Neural crest cell (in vitro differentiated cells): ENCODE measurements at places on chromosomes 2 and 18. TPM values are rescaled to one million over a fixed set of nuclear protein-coding genes. Genes with fewer than 3 reads are reported as not detected.

The RGPD3 gene
- 0.11 and 0.14 TPM in 2 replicates for total RNA-seq

The RAB17 gene
- total RNA-seq: not detected in 2 replicates

The EGR4 gene
- not detected in 2 replicates for total RNA-seq

The DSG1 gene
- total RNA-seq: not detected in 2 replicates

The ADCYAP1 gene
- 0.57 and 0.68 TPM in 2 replicates for total RNA-seq

The GCG gene
- total RNA-seq: 0.27 TPM in 1 of 2 replicates, not detected in the other

The CNDP1 gene
- 0.56 and 0.59 TPM in 2 replicates for total RNA-seq

The SLC38A11 gene
- total RNA-seq: not detected in 2 replicates

The RFTN2 gene
- total RNA-seq: 16.0 and 20.6 TPM in 2 replicates

DNA sequence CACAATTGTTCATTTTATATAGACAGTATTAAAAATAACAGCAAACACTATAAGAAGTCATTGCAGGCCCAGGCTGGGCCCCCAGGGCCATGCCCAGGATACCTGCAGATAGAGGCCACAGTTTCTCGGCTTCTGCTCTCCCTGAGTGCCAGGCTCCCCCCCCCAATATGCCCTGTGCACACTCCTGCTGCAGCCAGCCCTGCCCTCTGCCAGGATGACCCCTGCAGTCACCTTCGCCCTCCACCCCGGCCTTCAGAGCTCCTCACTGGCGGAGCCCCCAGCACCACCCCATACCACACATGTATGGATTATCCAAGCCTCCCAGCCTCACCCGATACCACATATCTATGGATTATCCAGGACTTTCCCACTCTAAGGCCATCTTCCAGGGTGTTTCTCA lies 104.5 kb downstream of the TPO start:
- H3K36me3 ChIP-seq: no peaks in the 10 kb centered on the region
- H3K4me1 ChIP-seq: no peaks in the 10 kb centered on the region
- H3K27ac ChIP-seq: no peak overlapping the region

- no peak overlapping the region for H3K27ac ChIP-seq
- H3K4me3 ChIP-seq: no peak overlapping the region
- H3K4me1 ChIP-seq: peaks cover 7% of the 10 kb centered on the region
- H3K36me3 ChIP-seq: no peaks in the 10 kb centered on the region
- H3K27me3 ChIP-seq: no peaks in the 10 kb centered on the region
Measured at GRCh38 chr18:64401268-64402060, 252.6 kb upstream of the LINC00305 start.

- H3K36me3 ChIP-seq: no peaks in the 10 kb centered on the region
- H3K27me3 ChIP-seq: no peaks in the 10 kb centered on the region
- no peak overlapping the region for H3K4me3 ChIP-seq
- H3K4me1 ChIP-seq: no peaks in the 10 kb centered on the region
Measured at GRCh38 chr2:191664823-191665677, 12.9 kb upstream of the NABP1 start.

DNA sequence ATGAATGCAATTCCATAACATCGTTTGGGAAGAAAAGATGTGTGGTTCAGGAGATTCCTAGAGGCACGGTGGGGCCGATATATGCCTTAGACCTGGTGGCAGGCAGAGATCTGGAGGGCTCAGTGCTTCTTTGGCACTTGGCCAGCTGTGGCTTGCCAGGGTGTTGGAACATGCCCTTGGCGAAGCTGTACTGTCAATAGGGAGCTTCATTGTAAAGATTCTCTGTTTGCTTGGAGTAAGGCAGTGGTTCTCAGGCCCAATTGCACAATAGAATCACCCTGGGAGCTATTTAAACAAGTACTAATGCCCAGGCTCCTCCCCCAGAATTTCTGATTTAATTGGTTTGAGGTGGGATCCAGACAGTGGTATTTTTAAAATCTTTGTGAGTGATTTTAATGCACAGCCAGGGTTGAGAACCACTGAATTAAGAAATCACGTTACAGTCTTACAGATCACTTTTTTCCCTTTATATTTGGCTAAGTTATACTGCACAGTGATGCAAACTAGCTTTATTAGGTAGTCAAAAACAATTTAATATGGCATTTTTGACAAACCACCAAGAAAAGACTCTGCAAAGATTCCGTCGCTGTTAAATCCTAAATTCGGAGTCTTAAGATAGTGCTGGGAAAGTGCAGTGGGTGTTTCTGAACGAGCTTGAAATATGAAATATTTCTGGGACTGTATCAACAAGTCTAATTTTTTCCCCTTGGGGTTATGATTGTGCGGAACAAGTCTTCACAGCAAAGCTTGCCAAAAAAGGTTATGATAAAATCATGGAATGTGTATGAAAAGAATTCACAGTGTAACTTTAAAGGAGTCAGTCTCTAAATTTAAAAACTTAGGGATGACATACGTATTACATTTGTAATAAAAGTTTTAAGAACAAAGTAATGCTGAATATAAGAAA lies 78.0 kb downstream of the CRIM1 start:
- H3K4me3 ChIP-seq: no peak overlapping the region
- H3K27ac ChIP-seq: no peak overlapping the region
- no peaks in the 10 kb centered on the region for H3K4me1 ChIP-seq
- no peak for DNase-seq
- H3K36me3 ChIP-seq: no peaks in the 10 kb centered on the region
- H3K27me3 ChIP-seq: no peaks in the 10 kb centered on the region

GRCh38 chr2:204109681-204110080 lies 173.1 kb downstream of the ICOS start:
- H3K4me3 ChIP-seq: no peak overlapping the region
- DNase-seq: no peak
- H3K4me1 ChIP-seq: peaks cover 56% of the 10 kb centered on the region
- no peaks in the 10 kb centered on the region for H3K36me3 ChIP-seq

- H3K27ac ChIP-seq: no peak overlapping the region
- H3K36me3 ChIP-seq: no peaks in the 10 kb centered on the region
- no peak overlapping the region for H3K4me3 ChIP-seq
- H3K4me1 ChIP-seq: no peaks in the 10 kb centered on the region
- DNase-seq: no peak
Measured at GRCh38 chr18:54260396-54261072, 8.8 kb upstream of the POLI start.

DNA sequence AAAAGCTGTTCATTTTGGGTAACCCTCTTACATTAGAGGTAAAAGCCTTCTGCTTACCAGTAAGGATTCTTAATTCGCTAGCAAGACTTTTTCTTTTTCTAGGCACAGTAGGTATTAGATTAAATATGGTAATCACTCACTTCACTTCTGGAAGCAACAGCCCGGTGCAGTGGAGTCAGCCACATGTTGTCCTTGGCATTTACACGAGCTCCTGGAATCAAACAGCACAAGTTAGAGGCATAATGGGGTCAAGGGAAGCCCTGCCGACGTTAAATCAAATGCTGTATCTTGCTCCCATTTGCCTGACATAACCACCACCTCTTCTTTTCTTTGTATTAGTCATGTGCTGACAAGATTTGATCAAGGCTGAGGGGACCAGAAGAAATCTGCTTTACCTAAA lies 174.1 kb downstream of the ANKRD44 start:
- no peak overlapping the region for H3K4me3 ChIP-seq
- no peaks in the 10 kb centered on the region for H3K27me3 ChIP-seq
- H3K4me1 ChIP-seq: peaks cover 5% of the 10 kb centered on the region

DNA sequence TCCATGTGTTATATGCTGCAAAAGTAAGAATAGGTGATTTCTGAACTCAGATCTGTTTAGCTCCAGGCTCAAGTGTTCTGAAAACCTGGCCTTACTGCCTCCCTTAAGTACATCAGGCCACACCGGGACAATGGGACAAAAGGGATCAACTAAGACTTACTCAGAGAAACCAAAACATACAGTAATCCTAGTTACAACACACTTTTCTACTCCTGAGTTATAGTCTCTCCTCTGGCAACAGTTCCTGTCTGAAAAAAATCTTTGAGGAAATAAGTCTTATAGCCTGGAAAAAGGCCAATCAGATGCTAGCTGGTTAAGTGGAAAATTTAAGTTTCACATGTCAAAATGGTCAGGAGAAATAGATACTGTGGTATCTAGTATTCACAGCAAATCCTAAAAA lies 5.6 kb downstream of the METTL5 start:
- no peak overlapping the region for H3K4me3 ChIP-seq
- H3K36me3 ChIP-seq: peaks cover 25% of the 10 kb centered on the region
- peak overlapping the region; percentile 73 for H3K27ac ChIP-seq
- DNase-seq: no peak
- H3K27me3 ChIP-seq: no peaks in the 10 kb centered on the region

GRCh38 chr2:75022516-75022915 lies 64.1 kb downstream of the POLE4 start:
- no peak overlapping the region for H3K4me3 ChIP-seq
- no peaks in the 10 kb centered on the region for H3K36me3 ChIP-seq

DNA sequence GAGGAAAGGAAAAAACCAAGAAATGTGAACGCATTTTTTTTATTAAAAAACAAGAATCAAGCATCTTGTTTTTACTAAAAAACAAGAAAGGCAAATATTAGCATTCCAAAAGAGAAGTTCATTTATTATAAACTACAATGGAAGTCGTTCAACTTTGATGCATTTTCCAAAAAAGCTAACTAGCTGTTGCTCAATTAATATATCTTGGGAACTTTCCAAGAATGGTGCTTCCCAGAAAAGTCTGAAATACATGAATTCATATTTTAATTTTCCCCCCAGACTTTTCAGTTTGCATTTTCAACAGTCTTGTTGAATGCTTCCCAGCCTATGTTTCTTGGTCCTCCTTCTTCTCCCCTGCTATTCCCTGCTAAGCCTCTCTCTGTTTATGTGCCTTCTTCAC lies 7.5 kb upstream of the RND3 start:
- H3K27ac ChIP-seq: no peak overlapping the region
- H3K4me1 ChIP-seq: no peaks in the 10 kb centered on the region
- H3K36me3 ChIP-seq: peaks cover 4% of the 10 kb centered on the region
- H3K27me3 ChIP-seq: no peaks in the 10 kb centered on the region

- no peaks in the 10 kb centered on the region for H3K4me1 ChIP-seq
- H3K27ac ChIP-seq: no peak overlapping the region
- DNase-seq: peak; percentile 60
- no peaks in the 10 kb centered on the region for H3K27me3 ChIP-seq
Measured at GRCh38 chr18:67104700-67105284, 411.7 kb downstream of the DSEL start.

DNA sequence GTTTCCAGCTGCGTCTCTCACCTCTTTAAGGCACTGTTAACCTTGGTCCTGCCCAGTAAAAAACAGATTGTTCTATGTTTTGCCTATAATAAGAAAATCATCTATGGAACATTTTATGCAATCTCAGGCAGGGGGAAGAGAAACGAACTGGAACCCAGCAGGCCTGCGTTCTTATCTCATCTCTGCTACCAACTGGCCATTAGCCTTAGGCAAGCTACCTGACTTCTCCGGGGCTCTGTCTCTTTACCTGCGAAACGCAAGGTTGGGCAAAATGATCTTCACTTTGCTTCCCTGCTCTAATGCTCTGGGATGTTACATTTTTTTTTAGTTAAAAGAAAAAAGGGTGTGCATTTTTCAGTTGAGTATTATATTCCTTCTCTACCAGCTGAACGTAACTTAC lies 70.5 kb upstream of the WIPF1 start:
- H3K27me3 ChIP-seq: no peaks in the 10 kb centered on the region
- H3K27ac ChIP-seq: no peak overlapping the region
- no peak overlapping the region for H3K4me3 ChIP-seq
- H3K36me3 ChIP-seq: peaks cover 15% of the 10 kb centered on the region
- H3K4me1 ChIP-seq: peaks cover 18% of the 10 kb centered on the region
- no peak for DNase-seq

DNA sequence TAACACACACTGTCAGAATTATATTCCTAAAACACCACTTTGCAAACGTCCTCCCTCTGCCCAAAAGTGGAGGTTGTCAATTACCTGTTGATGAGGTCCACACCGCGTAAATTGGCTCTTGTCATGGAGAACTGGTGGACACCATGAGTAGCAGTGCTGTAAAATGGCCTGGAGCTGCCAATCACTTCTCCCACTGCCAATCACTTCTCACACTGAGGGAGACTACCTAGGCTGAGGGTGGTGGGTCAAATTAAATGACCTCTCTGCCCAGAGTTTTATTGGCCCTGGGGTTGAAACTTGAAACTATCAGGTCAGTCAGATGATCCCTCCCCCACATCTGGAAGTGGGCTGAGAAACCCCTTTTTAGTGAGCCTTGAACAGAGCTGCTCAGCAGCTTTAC lies 89.6 kb downstream of the SOWAHC start:
- no peak overlapping the region for H3K27ac ChIP-seq
- H3K27me3 ChIP-seq: no peaks in the 10 kb centered on the region
- H3K4me1 ChIP-seq: peaks cover 44% of the 10 kb centered on the region

GRCh38 chr18:42752916-42753315 lies 362.6 kb downstream of the RIT2 start:
- no peak for DNase-seq
- H3K27me3 ChIP-seq: no peaks in the 10 kb centered on the region
- H3K4me3 ChIP-seq: no peak overlapping the region
- H3K27ac ChIP-seq: no peak overlapping the region

GRCh38 chr18:35185771-35186170 lies 55.1 kb upstream of the ZNF397 start:
- H3K27ac ChIP-seq: no peak overlapping the region
- H3K36me3 ChIP-seq: no peaks in the 10 kb centered on the region
- H3K4me3 ChIP-seq: no peak overlapping the region
- no peaks in the 10 kb centered on the region for H3K27me3 ChIP-seq
- peaks cover 20% of the 10 kb centered on the region for H3K4me1 ChIP-seq

DNA sequence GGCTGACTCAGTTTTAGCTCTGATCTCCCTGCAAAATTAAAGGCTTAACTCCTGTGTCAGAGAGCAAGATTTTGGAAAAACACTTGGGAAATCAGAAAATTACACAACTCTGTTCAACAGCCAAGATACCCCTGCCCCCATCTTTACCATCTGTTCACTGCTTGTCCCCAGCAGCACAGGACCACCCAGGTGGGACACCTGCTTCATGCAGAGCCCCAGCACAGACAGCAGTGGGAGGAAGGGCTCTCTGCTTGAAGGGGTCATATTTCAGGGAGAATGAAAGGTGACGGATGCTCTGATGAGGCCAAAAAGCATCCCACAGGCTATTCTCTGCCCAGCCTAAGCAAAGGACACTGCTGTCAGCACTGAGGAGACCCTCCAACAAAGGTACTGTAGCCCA lies 584.6 kb upstream of the KLHL29 start:
- peaks cover 4% of the 10 kb centered on the region for H3K36me3 ChIP-seq
- DNase-seq: no peak
- no peaks in the 10 kb centered on the region for H3K27me3 ChIP-seq
- no peak overlapping the region for H3K4me3 ChIP-seq
- H3K4me1 ChIP-seq: peaks cover 5% of the 10 kb centered on the region
- no peak overlapping the region for H3K27ac ChIP-seq

GRCh38 chr18:76458522-76459311 lies 36.3 kb downstream of the ZNF516 start:
- H3K27me3 ChIP-seq: no peaks in the 10 kb centered on the region
- no peak overlapping the region for H3K4me3 ChIP-seq
- H3K27ac ChIP-seq: peak overlapping the region; percentile 35
- no peak for DNase-seq

GRCh38 chr18:12766986-12767433 lies 64.2 kb downstream of the PSMG2 start:
- no peak overlapping the region for H3K4me3 ChIP-seq
- no peaks in the 10 kb centered on the region for H3K36me3 ChIP-seq
- peak overlapping the region; percentile 73 for H3K27ac ChIP-seq
- peak; percentile 6 for DNase-seq
- no peaks in the 10 kb centered on the region for H3K27me3 ChIP-seq

GRCh38 chr2:140508756-140509155 lies 1622.1 kb downstream of the LRP1B start:
- no peak overlapping the region for H3K4me3 ChIP-seq
- H3K27me3 ChIP-seq: no peaks in the 10 kb centered on the region
- H3K4me1 ChIP-seq: peaks cover 10% of the 10 kb centered on the region
- no peaks in the 10 kb centered on the region for H3K36me3 ChIP-seq
- DNase-seq: no peak

- H3K27me3 ChIP-seq: no peaks in the 10 kb centered on the region
- no peak overlapping the region for H3K4me3 ChIP-seq
- no peak for DNase-seq
- no peaks in the 10 kb centered on the region for H3K4me1 ChIP-seq
Measured at GRCh38 chr2:161982548-161983330, 91.3 kb downstream of the DPP4 start.
